Activated CD8-positive, alpha-beta T cell treated with anti-CD3 and anti-CD28 coated beads for 36 hours (primary cell): ENCODE measurements at places on chromosomes 1 and 21. TPM values are rescaled to one million over a fixed set of nuclear protein-coding genes. Genes with fewer than 3 reads are reported as not detected.
A peak's percentile ranks its signal among the peaks of the same experiment; 100 is the strongest.

Gene BGLAP
- total RNA-seq: 2.5 TPM

DNA sequence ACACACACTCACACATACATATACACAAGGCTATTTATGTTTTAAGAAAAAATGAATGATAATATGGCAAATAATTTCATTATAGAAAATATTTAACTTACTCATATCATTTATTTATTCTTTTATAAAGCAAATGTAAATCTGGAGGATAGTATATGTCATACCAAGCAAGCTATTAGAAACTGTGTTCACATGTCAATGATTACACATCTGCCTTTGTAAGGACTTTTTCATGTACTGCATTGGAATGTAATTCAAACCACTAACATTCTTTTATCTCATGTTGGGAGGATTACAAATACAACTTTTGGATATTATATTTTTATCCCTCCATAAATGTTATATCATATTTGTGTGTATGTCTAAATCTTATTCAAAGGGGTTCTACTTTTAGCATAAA, 1887.4 kb downstream of the NCAM2 start:
- no peaks in the 10 kb centered on the region for H3K27me3 ChIP-seq
- H3K4me1 ChIP-seq: no peaks in the 10 kb centered on the region
- DNase-seq: no peak
- no peaks in the 10 kb centered on the region for H3K36me3 ChIP-seq
- no peak overlapping the region for H3K27ac ChIP-seq
- no peak overlapping the region for H3K4me3 ChIP-seq

GRCh38 chr1:244316407-244316806, 135.3 kb downstream of the ADSS2 start:
- H3K27ac ChIP-seq: no peak overlapping the region
- H3K4me1 ChIP-seq: peaks cover 17% of the 10 kb centered on the region
- H3K27me3 ChIP-seq: no peaks in the 10 kb centered on the region
- no peaks in the 10 kb centered on the region for H3K36me3 ChIP-seq

Gene TFB2M
- 16.0 TPM for total RNA-seq

Gene TPTE
- not detected for total RNA-seq

DNA sequence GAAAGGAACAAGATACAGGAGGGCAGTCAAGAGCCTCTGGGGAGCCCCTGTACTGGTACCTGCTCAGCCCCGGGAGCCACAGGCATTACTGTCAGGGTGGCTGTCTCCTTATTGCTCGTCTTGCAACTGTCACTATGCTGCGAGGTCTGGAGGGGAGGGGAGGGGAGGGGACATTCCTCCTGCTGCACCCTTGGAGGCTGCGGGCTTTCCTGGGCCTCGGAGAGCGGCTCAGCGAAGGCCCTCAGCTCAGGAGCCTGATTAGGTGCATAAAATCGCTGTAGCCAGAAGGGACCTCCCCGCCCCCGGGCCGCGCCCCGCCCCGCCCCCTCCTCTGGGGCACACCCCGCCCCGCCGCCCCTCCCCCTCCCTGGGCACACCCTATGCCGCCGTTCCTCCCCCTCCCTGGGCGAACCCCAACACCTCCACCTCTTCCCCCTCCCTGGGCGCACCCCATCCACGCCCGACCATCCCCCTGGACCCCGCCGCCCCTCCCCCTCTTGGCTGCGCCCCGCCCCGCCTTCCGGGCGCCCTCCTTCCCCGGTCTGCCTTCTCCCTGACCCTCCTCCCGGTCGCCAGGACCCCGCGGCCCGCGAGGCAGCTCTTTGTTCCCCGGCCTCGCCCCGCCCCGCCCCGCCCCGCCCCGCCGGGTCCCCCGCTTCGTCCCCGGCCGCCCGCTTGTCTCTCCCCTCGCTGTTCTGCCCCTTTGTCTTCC, 35.5 kb downstream of the CACHD1 start:
- H3K27ac ChIP-seq: peak overlapping the region; percentile 84
- peak; percentile 75 for DNase-seq
- peaks cover 22% of the 10 kb centered on the region for H3K4me1 ChIP-seq
- peak overlapping the region; percentile 81 for H3K4me3 ChIP-seq

- H3K27me3 ChIP-seq: no peaks in the 10 kb centered on the region
- no peaks in the 10 kb centered on the region for H3K4me1 ChIP-seq
- no peak overlapping the region for H3K27ac ChIP-seq
- no peaks in the 10 kb centered on the region for H3K36me3 ChIP-seq
- no peak overlapping the region for H3K4me3 ChIP-seq
Measured at GRCh38 chr21:26652854-26653253, 79.8 kb upstream of the CYYR1 start.

Gene KRTAP7-1
- not detected for total RNA-seq

DNA sequence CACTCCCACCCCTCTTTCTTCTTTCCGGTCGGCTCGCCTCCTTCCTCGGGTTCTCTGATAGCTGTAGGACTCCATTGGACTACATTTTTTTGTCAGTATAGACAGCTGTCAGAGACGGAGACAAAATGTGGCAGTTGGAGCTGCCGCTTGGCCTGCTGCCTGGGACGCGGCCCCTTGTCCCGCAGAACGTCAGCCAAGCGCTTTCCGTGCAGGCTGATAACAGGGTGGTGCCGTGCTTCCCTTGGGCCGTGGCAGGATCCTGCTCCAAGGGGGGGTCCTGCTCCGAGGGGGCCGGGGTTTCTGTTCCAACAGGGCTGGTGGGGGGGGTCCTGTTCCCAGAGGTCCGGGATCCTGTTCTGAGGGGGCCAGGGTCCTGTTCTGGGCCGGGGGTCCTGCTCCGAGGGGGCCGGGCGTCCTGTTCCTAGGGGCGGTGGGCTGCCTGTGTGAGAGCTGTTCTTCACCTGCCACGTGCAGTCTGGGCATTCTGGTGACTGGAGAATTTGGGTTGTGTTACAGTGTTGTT, 4.9 kb downstream of the SKI start:
- H3K36me3 ChIP-seq: peaks cover 35% of the 10 kb centered on the region
- H3K27ac ChIP-seq: peak overlapping the region; percentile 92
- DNase-seq: no peak
- H3K4me3 ChIP-seq: peak overlapping the region; percentile 96

- no peaks in the 10 kb centered on the region for H3K36me3 ChIP-seq
- DNase-seq: peak; percentile 66
- peak overlapping the region; percentile 68 for H3K27ac ChIP-seq
- no peak overlapping the region for H3K4me3 ChIP-seq
Measured at GRCh38 chr1:145690587-145691558, 16.3 kb downstream of the PDZK1 start.

GRCh38 chr1:93022580-93022979, 56.5 kb upstream of the MTF2 start:
- no peaks in the 10 kb centered on the region for H3K36me3 ChIP-seq
- H3K27ac ChIP-seq: no peak overlapping the region
- peaks cover 2% of the 10 kb centered on the region for H3K27me3 ChIP-seq
- H3K4me1 ChIP-seq: no peaks in the 10 kb centered on the region
- no peak for DNase-seq
